ENCODE measurements at places on chromosomes 4 and X. TPM values are rescaled to one million over a fixed set of nuclear protein-coding genes. Genes with fewer than 3 reads are reported as not detected.

DNA sequence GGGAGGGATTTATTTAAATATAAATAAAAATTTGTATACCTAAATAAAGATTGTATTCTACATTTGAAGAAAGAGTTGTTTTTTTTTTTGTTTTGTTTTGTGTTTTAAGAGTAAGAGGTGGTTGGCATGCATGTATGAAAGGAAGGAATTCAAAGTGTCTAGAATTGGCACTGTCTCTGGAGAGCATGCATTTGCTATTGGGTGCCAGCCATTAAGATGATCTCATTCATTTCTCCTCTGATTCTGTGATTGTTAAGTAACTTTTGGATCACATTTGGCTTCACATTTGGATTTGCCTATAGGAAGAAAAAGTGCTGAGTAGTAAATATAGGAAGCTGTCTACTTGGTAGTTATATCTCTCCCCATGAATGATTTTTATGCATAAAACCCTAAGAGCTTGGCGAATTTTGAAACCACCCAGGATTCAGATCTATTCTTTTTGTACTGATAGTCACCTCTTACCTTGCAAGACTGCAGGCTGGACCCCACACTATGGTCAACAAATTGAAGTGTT lies 7.8 kb upstream of the BOD1L1 start:
- no peak for DNase-seq

GRCh38 chr4:68283095-68283494 lies 37.6 kb upstream of the TMPRSS11B start:
- DNase-seq: no peak

Gene NAP1L5
- total RNA-seq: 5.9 TPM

Gene MAGEA4
- not detected for total RNA-seq
